ENCODE measurements at places on chromosomes 6 and 20.

DNA sequence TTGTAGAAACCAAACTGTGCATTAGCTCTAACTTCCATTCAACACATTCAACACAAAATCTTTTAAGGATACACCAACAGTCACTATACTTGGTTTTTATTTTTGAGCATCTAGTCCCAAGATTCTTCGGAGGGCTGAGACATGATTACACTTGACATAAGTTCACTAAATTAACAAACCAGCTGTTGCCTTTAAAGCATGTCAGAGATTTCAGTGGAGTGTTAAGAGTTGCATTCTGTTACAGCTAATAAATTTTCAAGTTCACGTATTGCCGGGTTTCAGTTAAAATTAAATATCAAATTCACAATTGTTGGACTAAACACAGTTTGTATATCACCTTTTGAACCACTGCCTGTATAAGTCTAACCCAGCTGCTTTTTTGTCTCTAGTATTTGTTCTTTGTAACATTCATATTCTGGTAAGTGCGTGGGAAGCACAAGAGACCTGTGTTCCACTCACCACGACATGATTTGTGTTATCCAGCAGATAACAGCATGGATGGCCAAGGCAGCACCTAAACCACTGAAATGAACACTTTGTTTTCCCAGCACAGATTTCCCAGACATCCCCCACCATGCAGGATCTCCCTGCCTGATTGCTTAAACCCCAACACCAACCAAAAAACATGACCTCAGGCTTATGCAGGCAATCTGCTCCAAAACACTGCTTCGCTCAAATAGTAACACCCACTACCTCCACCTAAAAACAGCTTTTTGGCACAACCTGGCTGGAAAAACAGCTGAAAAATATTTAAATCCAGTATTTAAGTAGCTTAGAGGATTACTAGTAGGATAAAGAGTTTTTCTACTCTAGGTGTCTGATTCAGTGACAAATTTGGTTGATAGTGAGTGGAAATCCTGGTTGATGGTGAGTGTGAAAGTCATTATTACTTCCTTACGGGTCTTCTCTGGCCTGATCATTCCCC is 286.5 kb upstream of the NT5E start:
- DNase-seq: no peak

DNA sequence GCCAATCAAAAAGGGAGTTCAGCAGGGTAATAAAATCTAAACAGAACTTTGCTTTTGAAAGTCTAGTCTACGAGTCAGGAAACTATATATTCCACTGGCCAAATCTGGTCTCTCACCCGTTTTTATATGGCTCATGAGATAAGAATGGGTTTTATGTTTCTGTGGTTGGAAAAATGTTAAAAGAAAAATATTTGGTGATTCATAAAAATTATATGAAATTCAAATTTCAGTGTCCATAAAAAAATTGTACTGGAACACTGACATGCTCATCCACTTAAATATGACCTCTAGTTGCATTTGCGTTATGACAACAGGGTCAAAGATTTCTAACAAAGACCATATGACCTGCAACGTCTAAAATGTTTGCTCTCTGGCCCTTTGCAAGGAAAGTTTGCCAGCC is 22.3 kb upstream of the LAMP5 start:
- peak; percentile 20 for DNase-seq

- no peak for DNase-seq
These were observed 6.5 kb downstream of the RNF144B start for GRCh38 chr6:18393698-18394097.

DNA sequence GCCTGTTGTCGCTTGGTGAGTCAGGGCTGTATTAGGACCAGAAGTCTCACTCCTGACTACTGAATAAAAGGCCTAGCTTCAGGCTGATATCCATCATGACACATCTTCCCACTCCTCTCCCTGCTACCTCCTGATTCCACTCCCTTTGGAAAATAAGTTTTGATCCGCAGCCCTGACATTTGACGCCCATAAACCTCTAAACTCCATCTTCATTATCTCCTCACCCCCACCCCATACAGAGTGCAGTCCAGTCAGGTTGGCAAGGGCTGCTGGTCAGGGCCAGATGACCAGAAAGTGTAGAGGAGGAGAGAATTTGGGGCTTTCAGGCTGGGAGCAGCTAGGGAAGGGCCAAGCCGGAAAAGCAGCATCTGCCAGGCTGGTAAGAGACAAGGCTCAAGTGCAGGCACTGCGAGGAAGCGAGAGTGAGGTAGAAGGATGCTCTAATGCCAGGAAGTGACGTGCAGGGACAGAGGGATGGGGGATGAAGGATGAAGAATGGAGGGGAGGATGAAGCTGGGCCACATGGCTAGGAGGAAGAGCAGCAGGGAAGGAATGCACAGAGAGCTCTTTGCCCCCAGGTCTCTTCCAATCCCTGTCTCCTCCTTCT is 1.2 kb downstream of the GGT7 start:
- DNase-seq: no peak

GRCh38 chr20:43749734-43750294 is 23.0 kb upstream of the GTSF1L start:
- no peak for DNase-seq

DNA sequence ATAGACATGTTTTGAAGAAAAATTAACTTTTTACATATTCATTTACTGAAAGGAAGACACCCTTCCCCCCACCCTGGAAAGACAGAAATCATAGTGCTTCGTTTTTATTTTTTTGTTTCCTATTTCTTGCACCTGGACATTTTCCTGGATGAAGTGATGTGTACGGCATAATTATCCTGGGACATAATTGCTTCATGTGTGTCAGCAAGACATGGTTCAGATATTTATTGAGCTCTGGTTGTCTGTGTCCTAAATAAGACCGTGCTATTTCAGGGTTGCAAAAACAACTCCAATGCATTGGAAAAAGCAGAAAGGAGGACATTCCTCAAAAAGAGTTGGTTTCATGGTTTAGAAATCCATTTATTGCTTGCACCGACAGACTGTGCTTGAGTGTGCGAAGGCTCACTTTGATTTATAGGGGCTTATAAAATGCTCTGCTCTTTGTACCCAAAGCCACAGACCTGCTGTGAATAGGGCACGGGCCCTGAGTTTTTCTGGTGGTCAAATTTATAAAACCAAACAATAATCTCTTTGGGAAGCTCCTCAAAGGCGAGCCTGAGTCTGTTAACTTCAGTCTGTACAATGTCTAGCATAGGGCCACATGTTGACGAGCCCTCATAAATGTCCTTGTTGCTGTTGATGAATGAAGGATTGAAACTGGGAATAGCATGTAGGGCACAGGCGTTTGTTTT is 179.5 kb downstream of the SOX4 start:
- DNase-seq: no peak

GRCh38 chr6:141598487-141598886 is 534.2 kb upstream of the GJE1 start:
- no peak for DNase-seq

DNA sequence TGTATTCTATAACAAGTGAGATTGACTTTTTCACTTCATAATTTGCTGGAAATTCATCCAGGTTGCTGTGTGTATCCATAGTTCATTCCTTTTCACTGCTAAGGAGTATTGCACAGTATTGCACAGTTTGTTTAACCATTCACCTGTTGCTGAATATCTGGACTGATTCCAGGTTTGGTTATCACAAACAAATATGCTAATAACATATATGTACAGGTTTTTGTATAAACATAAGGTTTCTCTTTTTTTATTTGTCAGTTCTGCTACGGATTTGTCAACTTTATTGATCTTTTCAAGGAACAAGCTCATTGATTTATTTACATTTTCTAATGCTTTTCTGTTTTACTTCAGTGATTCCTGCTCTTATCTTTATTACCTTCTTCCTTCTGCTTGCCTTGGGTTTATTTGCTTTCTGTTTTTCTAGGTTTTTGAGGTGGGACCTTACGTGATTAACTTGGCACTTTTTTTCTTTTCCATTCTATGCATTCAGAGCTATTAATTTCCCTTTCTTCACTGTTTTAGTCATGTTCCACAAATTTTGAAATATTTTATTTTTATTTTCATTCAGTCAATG is 117.0 kb upstream of the OGFRL1 start:
- DNase-seq: no peak

GRCh38 chr6:153104220-153104619 is 26.9 kb downstream of the RGS17 start:
- DNase-seq: no peak

GRCh38 chr20:4469910-4470309 is 251.8 kb upstream of the PRND start:
- DNase-seq: no peak

DNA sequence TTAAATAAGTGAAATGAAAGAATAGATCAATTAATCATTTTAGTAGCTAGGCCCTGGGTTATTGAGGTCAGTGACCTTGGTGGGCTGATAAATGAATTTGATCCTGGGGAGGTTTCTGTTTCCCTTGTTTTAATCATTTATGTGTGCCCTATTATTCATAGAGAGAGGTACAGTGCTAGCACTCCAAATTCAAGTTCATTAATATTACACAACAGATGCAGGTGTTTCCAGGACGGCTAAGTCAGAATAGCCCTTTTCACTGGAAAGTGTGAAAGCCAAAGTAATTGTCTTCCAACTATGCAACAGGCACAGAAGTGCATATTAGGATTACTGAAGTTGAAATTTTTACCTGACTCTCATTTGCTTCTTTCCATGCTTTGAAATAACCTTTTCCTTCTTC is 61.7 kb upstream of the SGK1 start:
- no peak for DNase-seq
